ENCODE measurements at places on chromosomes 5 and 9.

GRCh38 chr5:76337953-76338451, 65.1 kb upstream of the IQGAP2 start:
- DNase-seq: peak; percentile 29

- DNase-seq: no peak
Observed at GRCh38 chr5:135395451-135395850, 3.6 kb downstream of the MACROH2A1 start.

GRCh38 chr9:125296843-125297372, 35.3 kb downstream of the GAPVD1 start:
- peak; percentile 10 for DNase-seq

DNA sequence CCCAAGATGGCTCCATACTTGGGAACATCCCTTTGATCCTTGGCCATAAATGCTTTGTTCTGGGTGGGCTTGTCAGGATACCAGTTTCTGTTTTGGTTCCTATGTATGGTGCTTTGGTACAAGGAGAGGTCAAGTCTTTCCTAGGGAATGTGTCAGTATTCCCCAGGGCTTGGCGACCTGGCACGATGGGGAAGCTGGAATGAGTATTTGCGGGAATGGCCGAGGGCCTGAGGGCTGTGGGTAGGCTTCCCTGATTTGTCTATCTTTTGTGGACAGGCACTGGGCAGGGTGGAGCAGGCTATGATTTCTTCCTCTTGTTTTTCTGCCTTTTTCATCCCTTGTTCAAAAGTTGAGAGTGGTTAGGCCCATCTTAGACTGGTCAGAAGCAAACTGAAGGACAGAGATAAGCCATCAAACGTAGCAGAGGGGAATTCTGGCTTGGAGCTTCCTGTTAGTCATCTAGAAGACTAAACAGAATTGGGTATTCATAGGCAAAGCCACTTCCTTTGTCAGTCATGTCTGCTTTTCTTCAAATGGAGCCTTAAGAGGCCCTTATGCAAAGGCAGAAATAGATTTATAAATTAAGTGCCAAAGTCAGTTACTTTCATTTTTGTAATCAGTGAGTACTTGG, 13.7 kb downstream of the DOCK2 start:
- DNase-seq: no peak

DNA sequence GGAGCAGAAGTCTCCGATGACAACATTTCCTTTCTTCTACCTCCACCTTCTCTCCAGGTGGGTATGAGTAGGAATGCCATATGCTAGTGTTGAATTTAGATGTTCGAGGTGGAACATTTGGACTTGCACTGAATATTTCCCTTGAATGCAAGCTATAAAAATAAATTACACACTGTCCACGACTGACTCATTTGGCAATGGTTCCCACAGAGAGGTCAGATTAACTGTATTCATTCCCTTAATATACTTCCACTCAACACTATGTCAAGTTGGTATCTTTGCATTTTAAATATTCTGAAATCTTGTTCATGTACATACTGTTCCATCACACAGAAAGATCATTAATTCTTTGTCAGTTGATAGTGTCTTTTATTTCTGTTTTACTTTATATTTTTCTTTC, 222.6 kb upstream of the PIK3R1 start:
- no peak for DNase-seq

GRCh38 chr9:109378316-109378715, 57.5 kb upstream of the EPB41L4B start:
- no peak for DNase-seq

DNA sequence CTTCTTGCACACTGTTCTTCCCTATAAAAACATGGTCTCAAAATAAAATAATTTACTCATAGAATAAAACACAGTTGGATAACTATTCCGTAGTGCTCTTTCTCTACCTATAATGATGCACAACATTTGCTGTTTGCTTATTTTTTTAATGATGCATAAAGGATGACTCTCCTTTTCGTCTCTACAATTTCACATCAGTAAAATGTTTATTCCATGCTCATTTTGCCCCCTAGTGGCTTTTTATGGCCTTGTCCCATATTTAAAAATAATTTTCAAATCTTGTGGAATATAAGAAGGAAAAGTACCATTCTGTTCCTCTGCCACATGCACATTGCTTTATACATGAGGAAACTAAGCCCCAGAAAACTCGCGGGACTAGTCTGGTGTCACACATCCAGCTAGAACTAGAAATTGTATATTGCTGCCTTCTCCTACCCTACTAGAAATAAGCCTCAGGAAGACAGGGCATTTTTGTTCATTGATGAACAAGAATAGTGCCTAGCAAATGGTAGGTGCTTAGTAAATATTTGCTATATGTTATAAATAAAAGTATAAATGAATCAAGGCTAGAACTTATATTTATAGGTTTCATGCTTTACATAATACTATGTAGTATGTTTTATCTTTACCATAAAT, 12.7 kb downstream of the KCTD16 start:
- no peak for DNase-seq

- DNase-seq: no peak
Observed at GRCh38 chr5:133365738-133366137, 246.6 kb downstream of the FSTL4 start.

- DNase-seq: no peak
Observed at GRCh38 chr5:38603691-38604090, 47.2 kb upstream of the LIFR start.

- no peak for DNase-seq
Observed at GRCh38 chr5:128778474-128778873, 186.8 kb upstream of the SLC27A6 start.

DNA sequence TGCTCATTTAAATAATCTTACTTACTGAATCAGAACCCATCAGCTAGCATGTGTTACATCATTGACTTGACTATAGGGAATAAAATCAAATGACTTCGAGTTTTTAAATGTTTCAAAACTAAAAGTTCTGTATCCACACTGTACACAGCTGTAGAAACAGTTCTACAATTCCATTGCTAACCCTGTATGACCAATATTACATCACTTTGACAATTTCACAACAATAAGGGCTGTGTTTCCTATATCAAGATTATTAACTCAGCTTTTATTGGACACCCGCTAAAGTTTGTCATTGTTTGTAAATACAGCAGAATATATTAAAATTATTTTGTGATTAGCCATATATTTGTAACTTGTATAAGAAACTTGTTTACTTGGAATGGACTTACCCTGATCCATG, 540.8 kb downstream of the PRELID2 start:
- DNase-seq: no peak

DNA sequence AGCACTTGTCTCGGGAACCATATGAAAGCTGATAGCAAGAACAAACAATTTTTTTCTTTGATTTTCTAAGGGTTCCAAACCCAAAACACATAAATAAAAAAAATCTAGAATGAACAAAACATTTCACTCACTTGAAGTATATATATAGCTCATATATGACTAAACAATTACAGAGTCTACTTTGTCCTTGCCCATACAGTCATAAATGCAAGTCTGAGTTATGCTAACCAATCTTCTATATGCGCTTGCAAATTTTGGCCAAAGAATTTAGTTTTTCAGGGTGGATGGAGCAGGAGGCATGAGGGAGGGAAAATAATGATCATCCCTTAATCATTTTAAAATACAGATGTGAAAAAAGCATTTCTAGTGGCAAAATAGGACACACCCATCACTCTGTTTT, 370.1 kb downstream of the BNC2 start:
- DNase-seq: no peak

DNA sequence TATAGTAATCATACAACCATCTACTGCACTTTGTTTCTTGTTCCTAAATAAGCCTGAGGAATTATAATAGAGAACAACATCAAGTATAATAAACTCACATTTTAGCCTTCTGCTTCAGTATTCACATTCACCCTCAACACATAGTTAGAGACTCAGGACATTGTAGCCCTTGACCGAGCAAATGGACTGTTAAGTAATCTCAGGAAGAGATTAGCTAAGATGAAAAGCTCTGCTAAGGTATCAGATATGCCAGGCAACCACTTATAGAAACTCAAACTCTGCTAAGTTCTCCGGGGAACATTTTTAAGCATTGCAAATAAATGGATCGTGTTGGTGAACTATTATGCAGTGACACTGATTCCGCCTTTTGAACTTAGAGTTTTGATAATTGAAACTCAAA, 252.0 kb downstream of the DTWD2 start:
- no peak for DNase-seq

GRCh38 chr5:148962200-148962550, 100.7 kb downstream of the SH3TC2 start:
- DNase-seq: no peak

DNA sequence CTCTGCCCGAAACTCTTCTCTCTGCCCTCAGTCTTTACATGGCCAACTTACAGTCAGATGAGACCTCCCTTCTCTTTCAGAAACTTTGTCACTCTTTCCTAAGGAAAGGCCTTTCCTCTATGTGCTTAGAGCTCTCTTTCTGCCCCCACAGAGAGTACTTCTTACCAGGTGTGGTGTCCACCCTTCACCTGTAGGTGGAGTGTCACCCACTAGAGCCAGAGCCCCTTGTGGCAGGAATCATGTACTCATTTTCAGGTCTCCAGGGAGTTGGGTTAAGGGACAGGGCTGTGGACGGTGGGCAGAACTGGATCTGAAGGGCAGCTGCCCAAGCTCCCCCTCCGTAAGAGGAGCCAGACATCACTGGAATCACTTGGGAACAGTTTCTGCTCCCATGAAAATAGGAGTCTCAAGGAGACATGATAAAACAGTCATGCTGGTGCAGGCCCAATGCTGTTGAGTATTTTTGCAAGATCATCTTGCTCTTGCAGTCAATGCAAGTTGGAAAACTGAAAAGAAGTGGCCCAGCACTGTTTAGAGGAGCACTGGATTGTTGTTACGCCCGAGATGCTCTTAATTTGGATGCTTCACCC, 436.7 kb downstream of the ZSWIM6 start:
- DNase-seq: no peak

GRCh38 chr5:1448511-1449011, 3.3 kb upstream of the SLC6A3 start:
- no peak for DNase-seq

DNA sequence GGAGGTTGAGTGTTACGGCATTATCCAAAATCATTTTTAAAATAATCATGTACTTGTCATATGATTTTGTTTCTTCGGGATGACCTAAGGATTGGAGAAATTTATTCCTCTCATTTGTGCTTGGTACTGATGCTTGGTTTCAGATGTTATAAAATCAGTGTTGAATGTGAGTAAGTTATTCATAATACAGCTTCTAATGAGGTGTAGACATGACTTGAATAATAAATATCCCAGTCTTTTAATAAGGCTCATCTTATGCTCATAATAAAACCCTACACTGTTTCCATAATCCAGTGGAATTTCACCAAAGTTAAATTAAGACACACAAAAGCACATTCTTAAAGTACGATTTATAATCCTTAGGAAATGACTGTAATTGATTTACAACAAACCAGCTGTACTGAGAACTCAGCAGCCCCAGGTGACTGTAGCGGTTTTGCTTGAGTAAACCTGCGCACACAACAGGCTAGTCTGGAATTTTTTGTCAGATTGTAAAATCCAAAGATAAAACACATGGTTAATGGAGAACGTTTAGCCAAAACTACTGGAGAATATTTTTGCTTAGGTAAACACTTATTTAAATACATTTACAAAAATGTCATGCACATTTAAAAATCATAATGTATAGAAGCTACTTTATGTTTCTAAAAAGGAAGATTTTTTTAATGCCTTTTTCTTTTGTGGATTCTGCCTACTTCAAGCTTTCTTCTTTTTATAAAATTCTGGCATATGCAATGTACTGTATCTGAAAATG, 609.8 kb upstream of the GRAMD2B start:
- DNase-seq: no peak

DNA sequence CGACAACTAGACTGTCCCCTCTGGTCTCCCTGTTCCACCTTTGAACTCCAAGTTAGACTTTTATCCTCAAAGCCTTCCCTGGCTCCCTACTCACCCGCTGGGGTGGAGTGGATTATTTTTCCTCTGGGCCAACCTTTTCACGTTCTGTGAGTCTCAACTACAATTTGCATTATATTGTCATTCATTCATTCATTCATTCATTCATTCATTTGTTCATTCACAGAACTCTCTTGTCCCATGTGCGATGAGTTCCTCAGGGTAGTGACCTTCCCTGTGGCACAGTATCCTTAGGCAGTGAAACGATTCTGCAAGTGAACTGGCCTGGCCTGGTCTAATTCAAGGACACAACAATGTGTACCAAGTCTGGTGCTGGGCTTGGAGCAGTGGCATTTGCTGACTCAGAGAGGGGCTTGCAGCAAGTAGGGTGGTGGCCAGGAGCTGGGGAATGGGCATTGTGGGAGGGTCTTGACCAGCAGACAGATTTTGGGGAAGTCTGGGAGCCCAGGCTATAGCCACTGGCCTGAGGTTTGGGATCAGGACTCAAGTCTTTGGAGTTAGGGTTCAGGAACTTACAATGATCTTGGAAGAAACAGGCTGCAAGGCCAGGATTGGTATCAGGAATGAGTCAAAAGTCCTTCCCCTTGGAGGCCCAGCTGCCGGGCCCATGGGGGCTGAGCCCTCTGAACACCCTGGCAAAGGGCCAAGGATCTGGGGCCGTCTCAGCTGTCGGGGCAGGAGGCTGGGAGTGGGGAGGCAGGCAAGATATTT, 37.2 kb upstream of the COL15A1 start:
- no peak for DNase-seq

- DNase-seq: no peak
Observed at GRCh38 chr5:83401122-83401731, 70.3 kb upstream of the VCAN start.

DNA sequence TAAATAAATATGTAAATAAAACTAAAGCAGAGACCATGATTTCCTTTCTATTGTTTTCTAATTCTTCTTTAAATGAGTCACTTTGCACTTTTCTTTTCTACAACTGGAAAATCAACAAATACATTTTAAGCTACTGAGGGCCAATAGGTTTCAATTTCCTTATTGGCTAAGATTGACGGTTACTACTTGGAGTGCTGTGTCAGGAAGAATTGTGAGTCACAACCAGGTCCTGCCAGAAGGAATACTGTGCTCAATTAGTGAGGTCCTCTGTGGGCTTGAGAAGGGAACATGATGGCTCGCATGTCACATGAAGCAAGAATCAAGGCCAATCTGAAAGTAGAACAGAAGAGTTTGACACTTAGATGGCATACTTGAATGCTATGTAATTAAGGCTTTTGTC, 110.8 kb downstream of the HMHB1 start:
- no peak for DNase-seq

GRCh38 chr9:36118706-36119105, 17.8 kb upstream of the GLIPR2 start:
- DNase-seq: no peak

DNA sequence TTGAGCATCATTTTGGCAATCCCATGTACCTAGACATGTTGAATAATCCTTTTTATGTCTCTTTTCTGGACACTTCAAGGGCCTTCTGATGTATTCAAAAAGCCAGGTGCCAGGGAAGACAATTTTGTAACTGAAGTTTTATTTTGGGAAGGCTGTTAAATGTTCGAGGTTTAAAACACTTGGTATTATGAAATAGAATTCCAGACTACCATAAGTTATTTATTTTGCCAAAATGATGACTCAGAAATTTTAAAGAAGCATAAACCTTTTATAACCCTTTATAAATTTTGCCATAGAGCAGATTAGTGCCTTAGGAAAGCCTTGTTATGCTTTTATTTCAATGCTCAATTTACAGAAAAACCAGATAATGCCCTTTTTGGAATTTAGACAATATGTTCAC, 30.3 kb upstream of the UHRF2 start:
- DNase-seq: no peak
